CD8-positive, alpha-beta memory T cell (primary cell): ENCODE measurements at places on chromosomes 3 and 15.

DNA sequence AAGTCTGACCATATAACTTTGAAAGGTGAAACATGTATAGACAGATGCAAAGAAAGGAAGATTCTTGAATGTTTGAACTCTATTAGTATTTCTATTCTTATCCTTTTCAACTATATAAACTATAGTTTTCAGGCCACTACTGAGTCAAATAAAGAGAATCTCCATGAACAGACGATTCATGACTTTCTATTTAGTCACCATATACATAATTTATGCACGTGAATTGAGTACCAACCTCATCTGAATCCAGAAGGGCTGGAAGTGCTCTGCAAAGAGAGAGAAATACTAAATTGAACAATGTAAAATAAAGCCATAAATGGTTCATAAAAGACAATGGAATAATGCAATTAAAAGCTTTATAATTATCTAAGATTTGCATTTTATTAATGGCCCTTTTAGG is 9.5 kb upstream of the VPS39 start:
- H3K4me1 ChIP-seq: no peaks in the 10 kb centered on the region
- no peak overlapping the region for H3K4me3 ChIP-seq
- H3K36me3 ChIP-seq: peaks cover 22% of the 10 kb centered on the region
- H3K27me3 ChIP-seq: no peaks in the 10 kb centered on the region
- DNase-seq: no peak

DNA sequence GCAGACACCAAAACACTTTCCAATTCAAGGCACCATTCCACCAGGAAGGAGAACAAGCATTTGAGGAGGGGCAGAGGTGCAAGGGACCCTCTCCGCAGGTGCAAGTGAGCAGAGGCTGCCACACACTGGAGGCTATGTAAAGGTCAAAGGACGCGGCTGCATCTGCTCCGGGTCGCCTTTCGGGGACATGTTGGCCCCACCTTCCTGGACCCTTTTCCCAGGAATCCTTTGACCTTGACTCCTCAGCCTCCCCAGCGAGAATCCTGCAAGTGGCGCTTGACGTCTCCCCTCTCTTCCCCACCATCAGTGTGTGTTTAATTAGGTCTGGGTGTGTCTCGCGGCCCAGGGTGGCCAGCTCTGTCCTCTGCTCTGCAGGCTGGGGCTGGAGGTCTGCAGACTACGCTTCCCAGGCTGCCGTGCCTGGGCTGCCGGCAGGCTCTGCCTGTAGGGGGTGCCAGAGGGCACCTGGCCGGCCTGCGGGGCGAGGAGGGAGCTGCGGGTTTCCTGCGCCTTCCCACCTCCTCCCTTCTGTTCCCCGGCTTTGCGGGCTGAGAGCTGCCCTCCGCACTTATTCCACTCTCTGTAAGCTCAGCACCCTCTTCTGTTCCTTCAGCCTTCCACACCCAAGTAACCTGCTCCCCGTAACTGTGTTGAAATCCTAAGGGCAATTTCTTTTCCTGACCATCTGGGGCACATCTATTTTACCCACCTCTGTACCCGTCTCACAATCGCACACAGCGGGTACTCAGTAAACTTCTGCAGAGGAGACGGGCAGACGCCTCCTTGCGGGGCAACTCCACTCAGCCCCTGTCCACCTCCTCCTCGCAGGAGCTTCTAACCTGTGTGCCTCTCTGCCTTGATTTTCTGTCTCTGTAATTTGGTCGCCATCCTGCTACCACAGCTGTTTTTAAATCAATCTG is 129.8 kb downstream of the NSMCE3 start:
- no peaks in the 10 kb centered on the region for H3K36me3 ChIP-seq
- no peaks in the 10 kb centered on the region for H3K4me1 ChIP-seq
- no peak overlapping the region for H3K4me3 ChIP-seq
- H3K27ac ChIP-seq: no peak overlapping the region

DNA sequence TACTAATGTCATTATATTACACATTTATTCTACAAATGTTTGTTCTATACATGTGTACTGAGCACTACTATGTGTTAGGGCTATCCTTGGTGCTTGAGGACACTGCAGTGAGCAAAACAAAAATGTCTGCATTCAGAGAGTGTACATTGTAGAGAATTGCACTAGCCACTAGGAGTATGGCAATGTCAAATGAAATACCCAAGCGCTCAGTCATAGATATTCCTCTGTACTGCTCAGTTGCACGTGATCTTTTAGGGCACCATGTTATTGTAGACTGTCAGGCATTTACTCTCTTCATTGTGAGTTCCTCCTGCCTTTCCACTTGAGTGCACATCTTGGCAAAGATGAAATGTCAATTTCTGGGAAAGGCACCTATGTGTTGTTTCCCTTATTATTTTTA is 36.8 kb downstream of the FNDC3B start:
- no peak overlapping the region for H3K27ac ChIP-seq
- no peaks in the 10 kb centered on the region for H3K4me1 ChIP-seq
- DNase-seq: no peak
- no peak overlapping the region for H3K4me3 ChIP-seq
- no peaks in the 10 kb centered on the region for H3K27me3 ChIP-seq
- no peaks in the 10 kb centered on the region for H3K36me3 ChIP-seq

DNA sequence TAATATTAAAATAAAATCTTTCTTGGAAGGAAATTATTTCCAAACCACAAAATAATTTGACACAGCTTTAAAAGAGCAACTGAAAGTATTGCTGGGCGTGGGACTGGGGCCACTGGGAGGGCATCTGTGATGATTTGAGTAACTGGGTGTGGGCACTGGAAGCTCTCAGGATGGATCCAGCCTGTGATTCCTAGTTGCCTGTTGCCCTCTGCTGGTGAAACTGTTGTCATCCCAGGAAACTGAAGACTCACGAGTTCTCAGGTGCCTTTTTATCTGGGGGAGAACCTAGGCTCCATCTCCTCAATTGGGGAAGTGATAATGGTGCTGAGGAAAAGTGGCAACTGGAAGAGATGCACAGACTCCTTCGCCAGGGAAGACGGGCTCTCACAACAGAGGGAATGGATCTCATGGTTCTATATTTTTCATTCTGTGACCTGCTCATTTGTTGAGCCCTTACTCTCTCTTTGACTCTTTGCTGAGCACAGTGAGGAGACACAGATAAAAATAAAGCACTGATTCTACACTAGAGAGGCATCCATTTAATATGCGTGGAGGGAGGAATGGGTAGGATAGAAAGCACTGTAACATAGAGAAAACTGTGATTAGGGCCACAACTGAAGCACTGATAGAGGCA is 61.6 kb downstream of the TPRG1 start:
- no peak overlapping the region for H3K4me3 ChIP-seq
- no peaks in the 10 kb centered on the region for H3K36me3 ChIP-seq
- peak; percentile 1 for DNase-seq
- no peaks in the 10 kb centered on the region for H3K4me1 ChIP-seq
- no peak overlapping the region for H3K27ac ChIP-seq

DNA sequence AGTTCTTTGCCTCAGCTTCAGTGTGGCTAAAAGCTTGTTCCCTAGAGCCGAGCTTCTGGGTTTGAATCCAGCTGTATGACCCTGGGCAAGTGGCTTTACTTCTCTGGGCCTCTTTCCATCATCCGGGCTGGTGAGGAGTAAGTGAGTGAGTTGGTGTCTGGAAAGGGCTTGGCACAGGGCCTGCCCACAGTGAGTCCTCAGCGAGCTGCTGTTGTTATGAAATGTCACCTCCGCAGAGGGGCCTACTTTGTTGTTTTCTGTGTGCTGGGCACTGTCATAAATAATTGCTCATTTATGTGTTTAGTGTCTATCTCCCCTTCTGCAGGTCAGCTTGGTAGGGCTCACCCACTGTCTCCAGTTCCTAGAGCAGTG is 31.7 kb downstream of the SLC6A6 start:
- H3K27me3 ChIP-seq: no peaks in the 10 kb centered on the region
- H3K4me3 ChIP-seq: no peak overlapping the region
- no peaks in the 10 kb centered on the region for H3K36me3 ChIP-seq
